GDM1 (cell line): ENCODE measurements at places on chromosomes 5 and 9.

DNA sequence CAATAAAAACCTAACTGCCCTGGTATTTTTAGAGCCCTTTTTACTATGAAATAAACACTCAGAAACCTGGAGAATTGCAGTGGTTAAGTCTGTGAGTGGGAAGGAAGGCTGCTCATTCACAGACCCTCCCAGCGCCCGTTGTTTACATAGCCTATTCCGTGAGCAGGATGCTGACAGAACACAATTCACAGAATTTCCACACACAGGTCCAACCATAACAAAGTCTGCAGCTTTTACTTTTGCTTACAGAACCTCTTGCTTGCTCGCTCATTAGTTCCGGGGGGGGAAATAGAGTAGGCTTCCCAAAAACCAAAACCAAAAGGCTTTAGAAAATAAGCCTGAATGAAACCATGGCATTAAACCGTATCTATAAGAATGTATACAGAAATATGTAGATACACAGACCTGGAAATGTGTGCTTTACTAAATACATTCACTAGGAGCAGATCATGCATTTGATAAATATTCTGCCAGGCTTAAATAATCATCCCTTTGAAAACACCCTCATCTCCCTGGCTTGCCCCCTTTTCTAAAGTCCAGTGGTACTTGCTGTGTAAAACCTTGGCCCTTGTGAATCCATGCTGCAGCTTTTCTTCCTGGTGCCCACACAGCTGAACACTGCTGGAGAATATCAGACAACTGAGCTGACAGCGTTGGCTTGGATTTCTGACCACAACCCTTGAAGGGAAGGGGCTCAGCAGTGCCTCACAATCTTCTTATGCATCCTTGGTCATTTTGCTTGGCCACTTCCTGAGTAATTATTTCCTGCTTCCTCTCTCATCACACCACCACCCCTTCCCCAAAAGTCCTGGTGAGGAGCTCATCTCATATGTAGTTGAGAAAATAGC lies 128.0 kb downstream of the FANCC start:
- DNase-seq = peak; percentile 21

- DNase-seq = no peak
These were observed 22.0 kb downstream of the NUP188 start for GRCh38 chr9:128969491-128969890.

DNA sequence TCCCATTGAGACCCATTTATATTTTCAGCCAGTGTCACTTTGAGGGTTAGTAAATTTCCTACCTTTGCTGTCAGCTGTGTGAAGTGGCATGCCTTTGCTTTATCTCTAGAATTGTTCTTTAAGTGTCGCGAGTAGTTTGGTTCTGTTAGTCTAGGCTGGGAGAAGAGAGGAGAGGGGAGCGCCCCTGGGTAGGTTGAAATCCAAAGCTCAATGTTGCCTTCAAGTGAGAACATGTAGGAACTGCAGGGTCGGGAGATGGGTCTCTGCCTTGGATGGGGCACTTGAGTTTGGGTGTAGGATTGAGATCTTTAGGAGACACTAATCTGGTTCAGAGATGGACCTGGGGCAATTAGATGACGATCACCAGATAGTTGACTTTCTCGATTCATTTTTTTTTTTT lies 46.3 kb downstream of the STC2 start:
- no peak for DNase-seq

- no peak for DNase-seq
These were observed 69.8 kb upstream of the RAI14 start for GRCh38 chr5:34586117-34586885.

DNA sequence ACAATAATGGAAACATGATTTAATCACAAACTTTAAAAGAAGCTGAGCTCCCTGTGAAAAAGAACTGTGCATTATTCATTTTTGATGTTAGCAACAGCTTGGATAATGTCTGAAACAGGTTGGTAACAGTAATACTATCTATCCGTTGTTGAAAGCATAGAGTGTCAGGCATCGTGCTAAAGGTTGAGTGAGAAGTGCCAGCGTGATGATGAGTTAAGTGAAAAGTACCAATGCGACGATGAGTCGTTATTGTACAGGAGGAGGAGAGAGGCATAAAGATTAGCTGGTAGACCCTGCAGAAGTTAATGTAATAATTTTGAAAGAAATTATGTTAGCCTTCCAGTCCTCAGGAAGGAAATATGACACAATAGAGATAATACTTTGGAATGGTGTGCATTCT lies 593.6 kb downstream of the MAT2B start:
- DNase-seq = no peak

- DNase-seq = no peak
These were observed 56.7 kb upstream of the PTCH1 start for GRCh38 chr9:95573463-95573862.

GRCh38 chr9:107472581-107473340 lies 16.8 kb downstream of the KLF4 start:
- DNase-seq = no peak

GRCh38 chr5:60972231-60972630 lies 27.2 kb downstream of the NDUFAF2 start:
- DNase-seq = no peak

GRCh38 chr9:18555105-18555883 lies 81.3 kb downstream of the ADAMTSL1 start:
- DNase-seq = no peak

DNA sequence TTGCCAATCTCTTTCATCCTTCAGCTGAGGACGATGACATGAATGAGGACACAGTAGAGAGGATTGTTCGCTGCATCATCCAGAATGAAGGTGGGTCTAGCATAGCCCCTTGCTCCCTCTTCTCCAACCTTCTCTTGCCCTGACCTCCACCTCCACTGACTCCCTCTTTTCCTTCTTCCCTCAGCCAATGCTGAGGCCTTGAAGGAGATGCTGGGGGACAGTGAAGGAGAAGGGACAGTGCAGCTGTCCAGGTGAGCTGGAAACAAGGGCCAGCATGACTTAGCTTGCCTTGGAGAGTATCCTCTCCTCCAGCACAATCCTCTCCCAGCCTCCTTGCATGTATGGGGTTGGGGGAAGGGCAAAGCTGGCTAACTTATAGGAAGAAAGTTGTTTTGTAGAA lies 2.0 kb downstream of the RELL2 start:
- no peak for DNase-seq

- no peak for DNase-seq
These were observed 204.9 kb downstream of the CHSY3 start for GRCh38 chr5:130109152-130109551.

DNA sequence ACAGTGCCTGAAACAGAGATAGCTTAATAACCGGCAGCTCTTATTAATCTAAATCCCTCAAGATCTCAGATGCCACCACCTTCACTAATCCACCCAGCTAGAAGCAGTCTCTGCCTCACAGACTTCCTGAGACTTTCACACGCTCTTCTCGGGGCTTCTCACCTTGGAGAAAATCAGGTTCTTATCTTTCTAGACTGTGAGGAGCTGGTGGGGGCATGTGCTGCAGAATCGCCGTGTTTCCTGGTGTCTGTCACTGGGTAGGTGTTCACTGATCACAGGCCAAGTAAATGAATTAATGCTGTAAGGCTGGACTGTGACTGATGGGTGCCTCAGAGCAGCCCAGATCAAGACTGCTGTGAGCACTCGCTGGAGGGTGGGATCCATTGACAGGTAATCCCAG lies 101.7 kb downstream of the PSD2 start:
- no peak for DNase-seq

- no peak for DNase-seq
These were observed 24.0 kb upstream of the SRFBP1 start for GRCh38 chr5:121937762-121938161.

- DNase-seq = no peak
These were observed 150.3 kb downstream of the FBXL7 start for GRCh38 chr5:15650266-15650665.

GRCh38 chr9:100307080-100307479 lies 45.7 kb downstream of the TEX10 start:
- no peak for DNase-seq

DNA sequence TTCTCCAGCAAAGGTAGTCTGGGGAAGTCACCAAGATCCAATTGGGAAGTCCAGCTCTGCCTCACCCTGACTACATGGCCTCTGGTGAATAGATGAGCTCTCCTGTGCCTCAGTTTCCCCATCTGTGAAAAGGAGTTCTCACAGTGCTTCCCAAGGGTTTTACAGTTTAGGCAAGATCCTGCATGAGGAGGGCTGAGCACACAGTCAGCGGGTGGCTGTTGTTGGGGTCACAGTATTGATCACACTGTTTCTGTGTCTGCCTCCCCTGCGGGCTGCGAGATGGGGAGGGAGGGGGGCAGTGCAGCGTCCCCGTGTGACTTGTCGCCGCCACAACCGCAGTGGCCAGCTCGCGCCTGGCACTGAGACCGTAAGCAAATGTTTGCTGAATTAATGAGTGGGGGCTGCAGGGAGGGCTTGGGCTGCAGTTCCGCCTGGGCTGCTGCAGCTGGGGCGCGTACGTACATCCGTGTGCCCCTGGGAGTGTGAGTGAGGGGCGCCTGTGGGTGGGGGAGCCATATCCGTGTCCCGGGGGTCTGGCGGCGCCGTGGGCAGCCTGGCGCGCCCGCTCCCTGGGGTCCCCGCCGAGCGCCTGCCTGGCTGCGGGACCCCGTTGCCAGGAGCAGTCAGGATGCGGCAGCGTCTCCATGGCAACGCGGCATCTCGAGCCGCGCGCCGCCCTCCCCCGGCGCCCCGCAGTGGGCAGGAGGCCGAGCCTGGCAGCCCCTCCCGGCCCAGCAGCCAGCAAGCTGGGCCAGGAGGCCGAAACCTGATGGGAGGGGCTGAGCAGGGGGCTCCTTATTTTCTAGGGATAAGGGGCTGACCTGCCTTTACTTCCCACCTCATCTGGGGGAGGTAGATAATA lies 31.4 kb upstream of the PSD2 start:
- DNase-seq = no peak

- no peak for DNase-seq
These were observed 53.6 kb downstream of the HMHB1 start for GRCh38 chr5:143865426-143866025.

DNA sequence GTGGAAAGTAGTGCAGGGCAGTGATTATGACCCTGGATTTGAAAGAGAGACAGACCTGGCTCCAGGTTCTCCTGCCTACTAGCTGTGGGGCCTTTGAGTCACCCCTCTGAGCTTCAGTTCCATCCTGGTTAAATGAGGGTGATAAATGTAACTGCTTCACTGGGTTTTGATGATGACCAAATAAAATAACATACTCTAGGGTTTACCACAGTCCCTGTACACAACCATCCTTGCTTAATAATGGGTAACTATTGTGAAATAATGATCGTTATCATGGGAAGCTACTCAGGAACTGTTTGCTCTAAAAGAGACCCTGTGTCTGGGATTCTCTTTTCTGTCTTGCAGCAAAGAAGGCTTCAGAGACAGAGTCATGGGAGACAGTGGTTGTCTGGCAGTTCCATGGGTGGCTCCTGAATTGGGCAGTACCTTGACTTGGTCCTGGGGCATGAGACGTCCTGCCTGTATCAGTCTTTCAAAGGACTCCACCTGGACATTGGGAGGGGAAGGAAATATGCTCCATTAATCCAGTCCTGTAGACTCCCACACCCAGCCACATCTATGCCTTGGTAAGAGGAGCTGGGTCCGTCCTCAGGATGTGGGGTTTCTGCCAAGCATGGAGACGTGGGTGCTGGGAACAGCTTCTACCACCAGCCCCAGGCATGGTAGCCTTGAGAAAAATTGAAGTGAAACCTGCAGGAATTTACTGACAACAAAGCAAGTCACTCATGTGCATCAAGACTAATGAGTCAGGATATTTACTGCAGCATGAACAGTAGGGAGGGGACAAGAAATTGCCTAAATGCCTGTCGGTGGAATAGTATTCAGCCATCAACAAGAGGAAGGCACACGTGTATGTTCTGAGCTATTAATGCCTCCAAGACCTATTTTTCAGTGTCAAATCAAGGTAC lies 23.4 kb downstream of the AKNA start:
- DNase-seq = no peak

DNA sequence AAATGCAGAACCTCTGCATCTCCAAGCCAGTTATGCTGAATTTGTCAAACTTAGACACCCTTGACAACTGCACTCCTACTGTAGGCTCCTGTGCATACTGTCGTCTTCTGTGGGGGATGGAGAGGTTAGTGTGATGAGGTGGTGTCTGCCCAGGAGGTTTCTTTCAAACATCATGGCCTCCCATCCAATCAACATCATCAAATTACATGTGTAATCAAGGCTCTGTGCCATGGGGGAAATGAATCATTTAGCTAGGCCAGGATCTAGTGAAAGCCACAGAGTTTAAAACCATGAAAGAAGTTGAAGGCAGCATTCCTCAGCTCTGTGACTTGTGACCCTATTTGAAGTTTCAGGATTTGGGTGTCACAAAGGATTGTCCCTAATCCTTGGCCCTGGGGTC lies 240.6 kb downstream of the MARCHF11 start:
- no peak for DNase-seq

DNA sequence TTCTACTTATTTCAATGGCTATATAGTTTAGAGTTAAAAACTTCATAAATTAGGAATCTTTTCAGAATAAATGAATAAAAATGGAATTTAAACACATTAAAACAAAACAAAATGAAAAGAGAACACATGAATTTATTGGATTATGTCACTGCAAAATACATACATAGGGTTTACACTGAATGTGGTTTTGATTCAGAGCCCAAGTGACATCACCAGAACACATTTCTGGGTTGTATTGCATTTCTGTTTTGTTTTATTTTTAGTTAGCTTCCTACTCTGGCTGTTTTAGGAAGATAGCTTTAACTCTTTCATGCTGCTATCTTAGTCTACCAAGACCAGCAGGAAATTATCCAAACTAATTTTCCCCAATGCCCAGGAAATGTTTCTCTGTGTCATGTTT lies 1935.0 kb downstream of the EFNA5 start:
- DNase-seq = no peak

GRCh38 chr5:150126199-150126920 lies 29.3 kb downstream of the PDGFRB start:
- DNase-seq = no peak

DNA sequence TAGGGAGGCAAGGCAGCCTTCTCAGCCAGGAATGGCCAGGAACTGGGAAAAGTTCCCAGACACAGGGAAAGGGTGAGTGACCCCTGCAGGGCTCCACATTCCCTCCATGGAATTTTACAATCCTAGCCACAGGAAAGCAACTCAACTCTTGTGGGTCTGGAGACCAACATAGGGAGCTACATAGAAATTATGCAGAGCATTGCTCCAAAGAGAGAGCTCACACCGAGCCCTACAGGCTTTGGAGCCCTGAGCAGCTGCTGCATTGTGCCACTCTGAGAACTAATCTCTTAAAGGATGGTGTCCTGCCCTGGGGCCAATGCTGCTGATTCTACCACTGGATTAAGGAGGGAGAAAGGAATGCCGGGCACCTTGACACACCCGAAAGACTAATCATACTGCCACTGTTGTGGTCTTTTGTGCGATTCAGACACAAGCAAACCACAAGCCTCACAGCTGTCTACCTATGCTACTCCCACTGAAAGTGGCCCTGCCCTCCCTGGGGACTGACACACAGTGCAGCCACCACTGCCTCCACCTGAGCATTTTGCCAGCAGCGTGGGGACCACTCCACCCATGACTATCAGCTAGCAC lies 1089.8 kb upstream of the NUDT12 start:
- no peak for DNase-seq

- no peak for DNase-seq
These were observed 51.9 kb downstream of the OSTF1 start for GRCh38 chr9:75140261-75140660.

DNA sequence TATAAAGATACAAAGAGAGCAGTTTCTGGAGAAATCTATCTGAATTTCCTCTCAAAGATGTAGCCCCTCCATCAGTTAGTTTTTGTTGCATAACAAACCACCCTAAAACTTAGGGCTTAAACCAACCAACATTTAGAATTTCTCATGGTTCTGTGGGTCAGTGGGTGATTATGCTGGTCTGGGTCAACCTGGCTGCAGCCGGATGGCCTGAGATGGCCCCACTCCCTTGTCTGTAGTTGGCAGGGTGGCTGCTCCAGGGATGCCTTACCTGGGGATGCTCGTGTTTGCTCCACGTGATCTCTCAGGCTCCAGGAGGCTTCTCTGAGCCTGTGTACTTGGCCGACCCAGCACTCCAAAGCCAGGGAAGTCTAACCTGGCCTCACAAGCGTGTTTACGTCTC lies 139.3 kb downstream of the MVB12B start:
- DNase-seq = no peak
